ENCODE measurements at places on chromosomes 5 and 9.

- no peak for DNase-seq
These were observed 93.8 kb downstream of the FEM1C start for GRCh38 chr5:115450741-115451140.

GRCh38 chr9:70404261-70404660 is 10.2 kb downstream of the KLF9 start:
- DNase-seq, result no peak

- DNase-seq, result no peak
These were observed 570.1 kb downstream of the CDK5RAP2 start for GRCh38 chr9:120009856-120010255.

DNA sequence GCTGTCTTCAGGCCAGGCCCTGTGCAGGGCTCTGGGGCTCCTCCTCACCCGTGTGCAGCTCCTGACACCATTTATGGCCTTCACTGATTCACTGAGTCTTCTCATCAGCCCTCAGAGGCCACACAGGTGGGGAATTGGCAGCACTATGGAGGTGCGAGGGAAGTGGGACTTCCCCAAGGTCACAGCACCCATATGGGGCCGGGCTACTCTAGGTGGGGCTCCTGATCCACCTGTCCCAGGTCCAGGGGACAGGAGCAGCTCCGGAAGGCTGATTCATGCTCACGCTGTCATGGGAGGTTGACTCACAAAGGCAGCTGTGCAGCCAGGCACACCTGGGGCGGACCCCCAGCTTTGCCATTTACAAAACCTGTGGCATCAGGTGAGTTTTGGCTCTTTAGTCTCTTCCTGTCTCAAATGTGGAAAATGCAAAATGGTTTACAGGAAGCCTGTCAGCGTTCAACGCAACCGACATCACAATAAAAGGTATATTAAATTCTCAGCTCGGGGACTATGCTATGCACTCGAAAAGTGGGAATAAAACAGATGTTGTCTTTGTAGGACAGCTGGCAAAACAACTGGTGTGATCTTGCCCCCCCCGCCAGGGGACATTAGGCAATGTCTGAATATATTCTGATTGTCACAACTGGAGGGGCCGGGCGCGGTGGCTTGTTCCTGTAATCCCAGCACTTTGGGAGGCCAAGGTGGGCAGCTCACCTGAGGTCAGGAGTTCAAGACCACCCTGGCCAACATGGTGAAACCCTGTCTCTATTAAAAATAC is 15.0 kb downstream of the NAIF1 start:
- no peak for DNase-seq

GRCh38 chr9:69877852-69878514 is 57.4 kb downstream of the CFAP95 start:
- no peak for DNase-seq

GRCh38 chr5:34734326-34734725 is 78.2 kb downstream of the RAI14 start:
- no peak for DNase-seq

- no peak for DNase-seq
These were observed 166.6 kb downstream of the ROR2 start for GRCh38 chr9:91783411-91783810.

GRCh38 chr9:136550439-136551289 is 4.8 kb upstream of the NOTCH1 start:
- DNase-seq, result no peak

GRCh38 chr5:146233441-146233840 is 30.0 kb downstream of the RBM27 start:
- DNase-seq, result no peak

DNA sequence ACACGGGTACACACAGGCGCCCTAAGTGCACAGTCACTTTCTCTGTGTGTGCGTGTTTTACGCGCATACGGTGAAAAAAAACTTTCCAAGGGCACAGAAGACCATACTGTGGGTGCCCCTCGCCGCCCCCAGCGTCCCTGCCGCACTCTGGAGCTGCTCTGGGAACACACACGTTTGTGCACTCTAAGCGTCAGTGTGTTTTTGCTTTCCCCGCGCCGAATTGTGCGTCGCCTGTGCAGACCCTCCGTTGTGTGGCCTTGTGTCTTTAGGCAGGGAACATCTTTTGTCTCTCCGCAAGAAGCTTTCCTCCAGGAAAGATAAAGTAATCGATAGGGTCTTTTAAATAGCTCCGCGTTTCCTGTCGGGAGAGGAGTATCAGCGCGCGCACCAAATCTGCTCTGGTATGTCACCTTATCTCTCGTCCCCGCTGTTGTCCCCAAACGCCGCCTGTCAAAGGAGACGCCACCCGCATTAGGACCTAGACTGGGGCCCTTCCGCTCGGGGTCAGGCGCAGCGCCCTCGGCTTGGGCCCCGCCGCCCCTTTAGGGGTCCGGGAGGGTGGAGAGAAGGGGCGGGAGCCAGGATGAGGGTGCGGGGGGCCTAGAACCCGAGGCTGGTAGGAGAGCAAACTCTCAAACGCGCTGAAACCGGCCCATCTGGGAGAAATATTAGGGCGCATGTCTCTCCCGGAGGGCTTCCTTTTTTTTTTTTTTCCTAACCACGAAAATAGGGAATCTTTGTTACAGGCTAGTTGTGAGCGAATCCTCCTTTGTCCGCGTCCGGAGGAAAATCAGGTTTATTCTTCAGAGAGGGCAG is 10.5 kb upstream of the NKX2-5 start:
- DNase-seq, result no peak

DNA sequence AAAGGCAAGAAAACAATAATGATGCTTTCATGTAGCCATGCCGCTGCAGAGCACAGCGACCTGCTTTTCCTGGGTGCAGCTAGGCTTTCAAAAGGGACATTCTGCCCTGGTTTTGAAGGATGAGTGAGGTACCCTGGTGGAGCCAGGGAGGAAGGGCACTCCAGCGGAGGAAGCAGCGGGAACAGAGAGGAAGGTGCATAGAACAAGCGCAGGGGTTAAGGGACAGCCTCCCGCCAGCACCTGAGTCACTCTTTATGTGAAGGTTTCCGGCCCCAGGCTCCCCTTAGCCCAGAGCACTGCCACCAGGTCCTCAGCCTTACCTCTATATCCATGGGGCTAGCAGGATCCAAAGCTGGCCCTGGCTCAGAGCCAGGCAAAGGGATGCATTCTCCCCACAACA is 221.1 kb downstream of the CDK5RAP2 start:
- no peak for DNase-seq

DNA sequence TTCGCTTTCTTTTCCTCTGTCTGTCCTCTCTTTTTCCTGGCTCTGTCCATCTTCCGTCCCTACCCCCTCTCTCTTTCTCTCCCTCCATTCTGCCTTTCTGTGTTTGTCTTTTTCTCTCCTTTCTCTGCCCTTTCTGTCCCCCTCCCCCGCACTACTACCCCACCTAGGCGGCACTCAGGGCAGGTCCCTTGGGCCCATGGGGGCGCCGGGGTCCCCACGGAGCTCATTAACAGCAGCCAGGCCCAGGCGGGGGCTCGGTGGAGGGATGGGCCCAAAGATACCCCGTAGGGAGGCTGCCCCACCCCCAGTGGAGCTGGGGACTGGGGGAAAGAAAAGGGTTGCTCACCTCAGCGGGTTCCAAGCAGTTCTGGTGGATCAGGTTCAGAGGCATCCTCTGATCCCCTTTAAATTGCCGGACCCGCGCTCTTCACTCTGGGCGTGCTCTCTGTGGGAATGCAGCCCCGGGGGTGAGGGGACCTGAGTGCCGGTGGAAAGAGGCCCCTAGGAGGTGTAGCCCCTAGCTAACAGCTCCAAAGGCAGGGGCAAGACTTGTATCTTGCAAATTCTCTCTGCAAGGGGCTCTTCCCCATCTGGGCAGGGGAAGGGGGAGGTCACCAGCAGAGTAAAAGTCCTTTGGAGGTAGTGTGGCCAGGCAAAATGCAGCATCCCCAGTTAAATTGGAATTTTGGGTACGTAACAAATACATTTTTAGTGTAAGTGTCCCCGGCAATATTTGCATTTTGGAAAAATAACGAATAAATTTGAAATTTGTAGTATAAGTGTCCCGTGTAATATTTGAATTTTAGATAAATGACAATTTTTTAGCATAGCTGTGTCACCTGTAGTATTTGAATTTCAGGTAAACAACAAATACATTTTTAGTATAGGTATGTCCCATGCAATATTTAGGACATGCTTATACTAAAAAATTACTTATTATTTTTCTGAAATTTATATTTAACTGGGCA is 7.4 kb downstream of the LHX2 start:
- no peak for DNase-seq

GRCh38 chr9:137163365-137163715 is 6.5 kb downstream of the LRRC26 start:
- DNase-seq, result no peak

DNA sequence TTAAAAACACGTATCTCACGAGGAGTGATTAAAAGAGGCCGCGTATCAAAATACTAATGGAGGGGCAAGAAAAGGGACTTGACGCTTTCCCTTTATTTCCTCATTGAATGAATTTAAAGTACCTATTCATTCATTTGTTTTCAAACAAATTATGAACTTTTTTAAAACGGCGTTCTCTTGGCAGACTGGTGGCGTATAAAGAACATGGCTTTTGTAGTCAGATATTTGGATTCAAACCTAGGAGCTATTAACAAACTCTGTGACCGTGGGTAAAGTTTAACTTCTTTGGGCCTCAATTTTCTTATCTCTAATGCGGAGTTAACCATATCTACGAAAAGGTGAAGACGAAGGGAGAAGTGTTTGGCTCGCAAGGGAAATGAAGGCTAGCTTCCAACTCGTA is 876 bp downstream of the CAAP1 start:
- no peak for DNase-seq

- DNase-seq, result no peak
These were observed 30.1 kb downstream of the ZNF462 start for GRCh38 chr9:106893088-106893487.

DNA sequence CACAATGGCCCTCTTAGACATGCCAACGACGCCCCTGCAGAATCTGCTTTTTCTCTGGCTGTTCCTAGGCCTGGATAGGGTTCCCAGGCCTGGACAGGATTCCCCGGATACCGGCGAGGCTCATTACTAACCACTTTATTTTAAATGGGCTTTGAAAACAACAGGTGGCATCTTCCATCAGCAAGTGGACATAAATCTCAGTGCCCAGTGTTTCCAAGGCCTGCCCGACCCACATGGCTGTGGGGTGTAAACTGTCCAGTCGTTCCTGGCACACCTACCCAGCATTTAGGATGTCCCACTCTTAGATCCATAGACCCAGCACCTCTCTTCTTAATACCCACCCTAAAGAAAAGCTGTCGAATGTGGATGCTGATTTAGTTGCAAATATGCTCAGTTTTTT is 896 bp downstream of the CMBL start:
- no peak for DNase-seq

DNA sequence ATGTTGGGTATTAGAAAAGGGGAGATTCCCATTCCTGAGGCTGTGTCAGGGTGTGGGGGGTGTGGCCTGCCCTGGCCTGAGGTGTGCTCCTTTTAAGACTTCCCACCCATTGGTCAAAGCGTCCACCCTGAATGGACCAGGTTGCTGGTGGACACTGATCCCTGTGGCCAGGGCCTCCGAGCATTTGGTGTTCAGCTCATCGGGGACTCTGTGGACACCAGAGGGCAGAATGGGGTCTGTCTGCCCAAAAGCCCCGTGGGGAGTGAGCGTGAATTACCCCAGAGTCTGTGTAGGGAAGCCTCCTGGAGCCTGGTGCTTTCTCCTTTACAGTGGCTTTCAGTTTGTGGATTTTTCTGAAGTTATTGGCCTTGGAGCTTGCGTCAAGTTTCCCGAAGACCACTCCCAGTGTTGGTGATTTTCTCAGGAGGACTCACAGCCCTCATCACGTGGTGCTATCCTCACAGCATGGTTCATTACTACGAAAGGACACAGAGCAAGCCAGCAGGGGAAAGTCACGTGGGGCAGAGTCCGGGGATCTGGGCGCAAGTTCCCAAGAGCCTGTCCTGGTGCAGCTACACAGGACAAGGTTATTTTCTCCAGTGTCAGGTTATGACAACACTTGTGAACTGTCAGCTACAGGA is 55.5 kb downstream of the TENT4A start:
- DNase-seq, result no peak

GRCh38 chr5:73938280-73938937 is 312.4 kb downstream of the ARHGEF28 start:
- no peak for DNase-seq

DNA sequence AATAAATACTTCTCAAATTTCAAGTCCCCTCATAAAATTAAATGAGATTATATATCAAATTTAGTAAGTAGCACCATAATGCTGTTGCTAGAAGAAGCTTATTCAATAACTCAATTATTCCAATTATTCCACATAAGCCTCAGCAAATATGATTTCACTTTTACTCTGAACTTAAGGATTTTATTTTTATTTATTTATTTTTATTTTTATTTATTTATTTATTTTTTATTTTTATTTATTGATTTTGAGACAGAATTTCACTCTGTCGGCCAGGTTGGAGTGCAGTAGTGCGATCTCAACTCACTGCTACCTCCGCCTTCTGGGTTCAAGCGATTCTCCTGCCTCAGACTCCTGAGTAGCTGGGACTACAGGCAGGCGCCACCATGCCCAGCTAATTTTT is 1308.3 kb upstream of the CDH9 start:
- DNase-seq, result no peak

- DNase-seq, result no peak
These were observed 173.7 kb downstream of the MELK start for GRCh38 chr9:36746415-36746814.

- DNase-seq, result no peak
These were observed 93.9 kb downstream of the EFNA5 start for GRCh38 chr5:107576736-107577393.

- no peak for DNase-seq
These were observed 117.4 kb upstream of the PANK3 start for GRCh38 chr5:168696611-168697010.

DNA sequence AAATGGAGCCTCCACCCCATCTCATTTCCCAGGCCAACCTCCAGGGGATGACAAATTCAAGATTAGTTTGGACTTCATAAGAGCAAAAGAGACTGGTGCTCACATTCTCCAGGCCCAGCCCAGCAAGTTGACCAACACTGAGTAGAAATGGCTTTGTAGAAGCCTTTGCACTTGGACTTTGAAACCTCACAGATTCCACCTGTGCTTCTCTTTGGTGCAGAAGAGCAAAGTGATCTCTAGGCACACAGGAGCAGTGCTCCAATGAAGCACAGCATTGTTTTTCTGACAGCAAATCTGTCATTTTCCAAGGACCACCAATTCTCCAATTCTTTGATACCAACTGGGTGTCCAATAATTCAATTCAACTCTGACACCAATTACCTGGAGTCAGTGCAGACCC is 17.1 kb upstream of the RNF145 start:
- DNase-seq, result no peak

GRCh38 chr5:1125030-1125357 is 13.1 kb upstream of the SLC12A7 start:
- DNase-seq, result no peak

- DNase-seq, result no peak
These were observed 11.0 kb downstream of the CDH10 start for GRCh38 chr5:24633715-24634325.

- DNase-seq, result no peak
These were observed 8.1 kb downstream of the IDNK start for GRCh38 chr9:83630938-83631457.
